ENCODE measurements at places on chromosomes 13 and 19.

GRCh38 chr19:16527971-16528521 lies 14.2 kb downstream of the CHERP start:
- no peak for DNase-seq

GRCh38 chr19:31304831-31305312 lies 44.4 kb downstream of the TSHZ3 start:
- no peak for DNase-seq

DNA sequence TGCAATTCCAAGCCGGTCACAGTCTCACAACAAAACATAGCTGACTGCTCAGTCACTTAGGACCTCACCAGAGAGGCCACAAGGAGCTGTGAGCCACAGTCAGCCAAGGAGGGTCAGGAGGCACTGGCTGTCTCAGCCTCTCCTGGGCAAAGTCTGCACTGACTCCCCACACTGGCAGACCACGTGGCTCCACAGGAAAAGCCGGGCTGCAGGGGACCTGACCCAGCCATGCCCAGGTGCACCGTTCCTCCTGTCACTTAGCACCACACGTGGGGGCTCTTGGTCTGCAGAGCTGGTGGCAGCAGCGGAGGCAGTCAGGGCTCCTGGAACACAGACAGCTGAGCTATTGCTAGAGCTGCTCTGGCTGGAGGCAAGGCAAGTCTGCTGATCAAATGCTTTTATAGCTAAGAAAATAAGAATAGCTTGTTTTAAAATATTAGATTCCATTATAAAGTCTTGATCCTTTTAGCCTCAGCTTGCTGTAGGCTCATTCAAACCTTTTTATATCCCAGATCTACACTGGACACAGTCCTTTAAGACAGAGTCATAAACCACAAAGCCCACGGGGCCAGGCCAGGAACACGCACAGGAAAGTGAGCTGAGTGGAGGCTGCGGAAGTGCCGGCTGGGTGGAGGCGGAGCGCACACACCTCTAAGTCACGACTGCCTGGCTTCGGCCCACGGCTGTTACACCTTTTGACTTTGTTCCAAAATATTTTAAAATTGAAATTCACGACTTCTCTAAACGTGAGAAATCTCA lies 744.1 kb downstream of the UQCRFS1 start:
- no peak for DNase-seq

GRCh38 chr13:50841786-50842185 lies 1.7 kb downstream of the DLEU7 start:
- no peak for DNase-seq

DNA sequence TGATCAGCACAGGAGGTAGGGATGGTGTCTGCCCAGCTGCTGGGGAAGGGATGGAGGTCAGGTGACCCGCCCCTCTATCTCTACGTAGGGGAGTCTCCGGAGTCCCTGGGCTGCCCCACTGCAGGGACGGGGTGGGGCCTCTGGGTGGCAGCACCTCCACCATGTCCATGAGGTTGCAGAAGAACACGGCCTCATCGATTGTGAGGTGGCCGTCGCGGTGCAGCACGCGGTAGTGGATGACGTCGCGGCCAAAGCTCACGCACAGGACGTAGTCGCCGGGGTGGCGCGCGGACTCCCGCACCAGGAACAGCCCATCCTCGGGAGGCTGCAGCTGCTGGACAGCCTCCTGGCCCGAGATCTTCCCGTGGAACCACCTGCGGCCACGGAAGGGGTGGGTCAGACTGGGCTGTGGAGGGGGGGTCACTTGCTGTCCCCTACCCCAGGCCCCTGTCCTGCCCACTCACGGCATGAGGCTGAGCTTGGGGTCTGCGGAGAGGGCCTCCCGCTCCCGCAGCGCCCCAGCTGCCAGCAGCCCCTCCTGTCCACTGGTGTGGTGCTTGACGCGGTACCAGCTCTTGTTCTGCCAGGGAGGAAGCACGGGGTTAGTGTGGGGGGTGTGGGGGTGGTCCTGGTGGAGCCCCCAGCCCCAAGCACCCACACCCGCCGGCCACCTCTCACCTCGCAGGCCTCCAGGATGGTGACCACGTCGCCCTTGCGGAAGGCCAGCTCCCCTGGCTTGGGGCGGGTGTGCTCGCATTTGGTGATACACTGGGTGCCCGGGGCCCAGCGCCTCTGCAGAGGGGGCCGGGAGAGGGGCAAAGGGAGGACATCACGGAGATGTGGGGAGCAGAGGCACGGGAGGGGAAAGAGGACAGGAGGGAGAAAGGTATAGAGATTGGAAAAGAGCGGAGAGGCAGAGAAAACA lies 2.3 kb downstream of the MATK start:
- no peak for DNase-seq

- DNase-seq = no peak
These were observed 4.2 kb downstream of the TUBGCP3 start for GRCh38 chr13:112583592-112584277.

- DNase-seq = no peak
These were observed 276.7 kb downstream of the SLC7A1 start for GRCh38 chr13:29318741-29319140.
